ENCODE measurements at places on chromosomes 5 and 9.

GRCh38 chr5:121945261-121945660, 16.5 kb upstream of the SRFBP1 start:
- no peak for DNase-seq

DNA sequence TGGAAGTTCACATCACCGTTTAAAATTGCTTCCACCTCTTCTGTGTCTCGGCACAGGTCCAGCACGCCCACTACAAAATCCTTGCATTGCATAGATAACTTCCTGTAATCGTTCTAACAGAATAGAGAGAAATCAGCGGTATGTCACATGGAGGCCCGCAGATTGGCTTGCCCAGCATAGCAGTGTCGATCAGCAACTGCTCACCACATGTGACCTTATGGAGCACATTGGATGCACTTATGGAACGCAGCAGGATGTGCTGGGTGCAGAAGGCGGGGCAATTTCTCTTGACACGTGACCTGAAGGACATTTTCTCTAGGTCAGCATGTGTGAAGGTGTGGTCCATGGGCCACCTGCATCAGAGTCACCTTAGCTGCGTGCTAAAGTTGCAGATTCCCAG, 49.7 kb downstream of the TRPC7 start:
- DNase-seq: no peak

DNA sequence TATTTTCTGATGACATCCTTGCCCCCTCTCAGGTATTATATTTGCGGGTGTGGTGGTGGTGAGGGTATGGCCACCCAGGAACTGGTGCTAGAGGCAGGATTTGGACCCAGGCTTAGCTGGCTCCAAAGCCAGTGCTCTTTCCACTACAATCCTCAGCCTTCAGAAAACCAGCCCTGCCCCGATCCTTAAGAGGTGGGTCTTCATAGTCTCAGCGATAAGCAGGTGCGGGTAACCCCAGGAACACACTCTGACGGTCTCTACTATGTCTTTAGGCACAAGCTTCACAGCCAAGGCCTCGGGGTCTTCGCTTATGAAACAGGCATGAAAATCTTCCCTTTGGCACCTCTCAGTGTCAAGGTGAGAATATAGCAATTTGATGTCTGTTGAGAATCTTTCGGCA, 169.3 kb downstream of the FGF18 start:
- no peak for DNase-seq

- no peak for DNase-seq
These were observed 404 bp upstream of the AFAP1L1 start for GRCh38 chr5:149271195-149271715.

GRCh38 chr9:134623258-134624066, 18.1 kb upstream of the COL5A1 start:
- DNase-seq: no peak

DNA sequence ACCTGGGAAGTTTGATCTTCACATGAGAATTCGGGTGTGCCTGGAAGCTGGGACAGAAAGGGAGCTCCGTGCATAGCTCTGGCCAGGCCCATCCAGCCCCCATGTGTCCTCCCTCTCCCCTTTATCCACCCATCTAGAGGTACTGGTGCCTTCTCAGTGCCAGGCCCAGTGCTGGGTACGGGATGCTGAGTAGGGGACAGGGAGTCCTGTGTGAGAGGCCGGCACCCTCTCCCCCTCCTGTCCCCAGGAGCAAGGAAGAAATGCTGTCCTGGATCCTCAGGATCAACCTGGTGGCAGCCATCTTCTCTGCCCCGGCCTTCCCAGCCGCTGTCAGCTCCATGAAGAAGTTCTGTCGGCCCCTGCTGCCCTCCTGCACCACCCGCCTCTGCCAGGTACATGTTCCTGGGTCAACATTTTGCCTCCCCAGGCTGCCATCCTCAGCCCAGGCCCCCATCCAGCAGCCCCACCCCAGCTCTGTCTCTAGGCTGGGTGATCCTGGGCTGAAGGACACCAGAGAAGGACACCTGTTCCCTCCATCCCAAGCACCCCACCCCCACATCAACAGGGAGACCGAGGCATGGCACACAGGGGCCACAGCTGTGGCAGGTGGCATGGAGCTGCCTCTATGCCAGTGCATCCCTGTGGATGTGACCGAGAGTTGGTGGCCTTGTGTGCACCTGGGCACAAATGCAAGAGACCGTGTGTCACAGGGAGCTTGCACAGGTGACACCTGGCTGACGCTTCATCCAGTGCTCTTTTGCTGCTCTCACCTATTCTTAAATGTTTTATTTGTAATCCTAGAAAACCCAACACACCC, 43.0 kb downstream of the PSD2 start:
- no peak for DNase-seq

- DNase-seq: no peak
These were observed 186.2 kb downstream of the ACER2 start for GRCh38 chr9:19595003-19595402.

- no peak for DNase-seq
These were observed 48.4 kb downstream of the STX17 start for GRCh38 chr9:99954819-99955218.

DNA sequence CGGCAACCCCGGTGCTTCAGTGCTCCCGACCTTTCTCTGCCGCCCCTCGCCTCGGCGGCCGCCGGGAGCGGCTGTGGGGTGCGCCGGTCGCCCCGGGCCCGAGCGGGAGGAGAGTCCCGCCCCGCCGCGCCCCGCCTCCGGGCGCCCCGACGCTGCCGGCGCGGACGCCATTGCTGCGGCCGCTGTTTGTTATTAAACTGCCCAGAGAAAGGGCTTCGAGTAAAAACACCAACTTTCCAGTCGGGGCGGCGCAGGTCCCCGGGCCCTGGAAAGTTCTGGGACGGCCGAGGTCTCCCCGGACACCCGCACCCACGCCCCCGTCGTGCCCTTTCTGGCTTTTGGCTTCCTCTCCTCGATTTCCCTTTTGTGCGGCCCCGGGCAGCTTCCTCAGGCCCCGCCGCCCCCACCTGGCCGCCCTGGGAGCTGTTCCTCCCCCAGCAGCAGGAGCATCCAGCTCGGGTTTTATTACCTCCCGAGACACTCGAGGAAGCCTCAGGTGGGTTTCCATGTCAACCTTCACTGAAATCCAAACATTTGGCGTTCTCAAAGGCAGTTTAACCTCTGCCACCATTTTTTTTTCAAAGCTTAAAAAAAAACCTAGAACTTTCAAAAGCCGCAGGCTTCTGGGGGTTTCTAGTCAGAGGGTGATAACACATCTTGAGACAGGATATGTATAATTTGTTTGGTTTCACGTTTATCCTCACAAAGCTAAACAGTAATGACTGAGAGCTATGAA, 334.4 kb downstream of the CWC27 start:
- DNase-seq: peak; percentile 31

- DNase-seq: no peak
These were observed 12.3 kb downstream of the CCNH start for GRCh38 chr5:87400305-87400899.

DNA sequence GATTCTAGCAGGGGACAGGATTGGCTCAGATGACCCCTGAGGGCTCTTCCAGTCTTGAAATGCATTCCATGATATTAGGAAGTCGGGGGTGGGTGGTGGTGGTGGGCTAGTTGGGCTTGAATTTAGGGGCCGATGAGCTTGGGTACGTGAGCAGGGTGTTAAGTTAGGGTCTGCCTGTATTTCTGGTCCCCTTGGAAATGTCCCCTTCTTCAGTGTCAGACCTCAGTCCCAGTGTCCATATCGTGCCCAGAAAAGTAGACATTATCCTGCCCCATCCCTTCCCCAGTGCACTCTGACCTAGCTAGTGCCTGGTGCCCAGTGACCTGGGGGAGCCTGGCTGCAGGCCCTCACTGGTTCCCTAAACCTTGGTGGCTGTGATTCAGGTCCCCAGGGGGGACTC, 2.9 kb upstream of the MYOZ3 start:
- DNase-seq: no peak

DNA sequence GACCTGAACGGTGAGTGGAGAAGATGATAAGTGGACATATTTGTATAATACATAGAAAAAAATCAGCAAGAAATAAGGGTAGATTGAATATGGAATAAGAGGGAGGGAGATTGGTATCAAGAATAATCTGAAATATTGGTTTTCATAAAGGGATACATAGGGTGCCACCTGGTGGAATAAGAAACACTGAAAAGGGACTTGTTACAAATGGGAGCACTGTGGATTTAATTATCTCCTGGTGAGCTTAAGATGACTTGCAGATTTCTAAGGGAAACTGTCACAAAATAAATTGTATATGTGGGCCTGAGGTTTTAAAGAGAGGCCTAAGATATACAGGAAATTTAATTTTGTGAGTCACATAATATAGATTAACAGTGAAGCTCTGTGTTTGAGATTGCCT, 1403.5 kb upstream of the CDH18 start:
- no peak for DNase-seq

GRCh38 chr5:60993875-60994571, 49.0 kb downstream of the NDUFAF2 start:
- DNase-seq: no peak

DNA sequence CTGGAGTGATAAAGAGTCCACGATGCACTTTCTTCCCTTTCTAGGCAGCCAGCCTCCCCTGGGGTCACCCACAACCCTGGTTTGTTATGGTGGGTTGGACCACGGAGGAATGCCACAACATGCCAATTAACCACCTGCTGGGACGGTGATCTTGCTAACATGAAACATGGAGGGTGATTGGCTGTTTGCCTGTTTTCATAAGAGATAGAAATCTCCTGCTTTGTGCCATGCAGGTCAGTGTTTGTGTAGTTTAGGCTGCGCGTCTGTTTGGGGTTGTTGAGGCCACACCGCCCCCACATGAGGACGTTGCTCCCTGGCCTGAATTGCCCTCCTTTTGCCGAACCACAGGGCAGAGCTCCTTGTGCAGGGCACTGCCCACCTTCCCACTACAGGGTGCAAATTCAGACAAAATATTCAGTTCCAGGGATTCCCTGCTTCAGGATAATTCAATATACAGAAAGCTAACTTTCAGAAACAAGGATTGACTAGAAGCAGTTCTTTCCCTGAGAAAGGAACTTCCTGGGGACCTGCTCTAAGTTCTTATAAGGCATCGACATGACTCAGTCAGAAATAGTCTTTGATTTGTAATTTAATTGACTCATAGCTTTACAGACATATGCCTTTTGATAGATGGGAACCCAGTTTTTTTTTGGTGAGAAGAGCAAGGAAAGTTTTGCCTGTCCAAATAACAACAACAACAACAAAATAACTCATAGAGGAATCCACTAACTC, 427.6 kb downstream of the GADD45G start:
- no peak for DNase-seq

- no peak for DNase-seq
These were observed 70.8 kb downstream of the RAB24 start for GRCh38 chr5:177232761-177233160.

DNA sequence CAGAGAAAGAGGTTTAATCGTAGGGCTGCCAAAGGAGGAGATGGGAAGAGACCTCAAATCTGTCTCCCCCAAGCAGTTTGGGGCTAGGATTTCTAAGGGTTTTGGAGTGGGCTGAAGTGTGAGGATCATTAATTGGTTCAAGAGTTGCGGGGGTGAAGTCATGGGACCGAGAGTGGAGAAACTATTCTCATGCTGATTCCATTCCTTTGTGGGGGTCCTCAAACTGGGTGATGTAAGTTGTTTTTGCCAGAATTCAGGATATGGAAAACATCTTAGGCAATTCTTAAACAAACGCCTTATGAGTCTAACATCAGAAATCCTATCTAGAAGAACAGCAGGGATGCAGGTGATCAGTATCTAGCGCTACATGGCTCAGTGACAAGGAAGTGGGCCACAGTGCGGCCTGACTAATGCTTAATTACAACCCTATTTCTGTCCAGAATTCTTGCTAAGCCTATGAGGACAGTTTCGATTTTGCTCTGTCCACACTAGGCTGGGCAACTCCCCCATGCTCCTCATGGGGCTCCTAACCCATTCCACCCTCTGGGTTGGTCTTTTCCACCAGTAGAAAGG, 27.7 kb upstream of the TRIO start:
- DNase-seq: no peak

DNA sequence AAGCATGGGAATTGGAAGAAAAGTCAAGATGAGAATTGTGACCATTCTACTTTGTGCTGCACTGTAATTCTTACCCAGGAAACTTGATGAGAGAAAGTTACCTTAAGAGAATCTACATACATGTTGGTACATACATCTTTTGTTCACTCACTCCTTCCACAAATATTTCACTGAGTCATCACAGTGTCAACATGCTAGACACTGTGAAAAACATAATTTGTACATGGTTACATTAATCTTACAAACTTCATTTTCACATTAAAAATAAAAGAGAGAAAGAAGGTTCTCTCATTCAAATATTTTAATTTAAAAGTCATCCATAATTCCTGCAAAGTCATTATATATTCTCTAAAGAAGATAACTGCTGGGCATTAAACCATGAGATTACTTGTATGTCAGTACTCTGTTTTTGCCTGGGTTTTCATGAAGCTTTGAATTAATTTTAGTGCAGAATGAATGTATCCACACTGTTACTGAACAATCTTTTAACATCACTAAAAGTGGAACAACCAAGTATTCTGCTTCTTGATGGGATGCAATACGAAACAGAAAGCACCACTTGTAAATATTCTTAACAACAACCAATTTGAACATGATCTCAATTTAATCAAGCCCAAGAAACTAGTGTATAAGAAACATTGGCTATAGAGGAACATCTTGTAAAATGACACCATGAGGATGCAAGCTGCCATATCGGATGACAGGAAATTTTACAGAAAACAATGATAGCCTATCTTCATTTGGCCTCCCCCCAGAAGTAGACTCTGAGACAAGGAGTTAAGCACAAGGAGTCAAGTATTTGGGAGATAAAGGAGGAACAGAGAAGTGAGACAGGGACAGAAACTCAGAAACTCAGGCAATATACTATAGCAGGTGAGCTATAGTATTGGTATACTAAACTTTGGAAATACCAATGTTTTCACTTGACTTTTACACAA, 28.4 kb downstream of the ERP44 start:
- DNase-seq: no peak

DNA sequence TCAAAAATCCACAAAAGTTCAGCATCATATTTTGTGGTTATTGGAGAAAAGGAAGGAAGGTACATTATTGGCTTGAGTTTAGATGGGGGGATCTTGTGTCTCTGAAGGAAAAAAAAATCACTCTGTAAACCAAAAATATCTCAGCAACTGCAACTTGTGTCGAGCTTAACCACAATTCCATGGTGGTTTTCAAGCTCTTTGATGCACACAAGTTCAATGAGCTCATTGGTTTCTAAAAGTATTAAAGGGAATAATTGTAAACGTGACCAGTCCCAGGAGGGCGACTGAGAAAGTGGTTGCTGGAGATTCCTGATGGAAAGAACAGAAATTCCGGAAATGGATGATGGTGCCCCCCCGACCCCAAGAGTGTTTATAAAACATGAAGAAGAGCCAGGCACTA, 173.8 kb downstream of the PSAT1 start:
- no peak for DNase-seq

Data from activated CD4-positive, alpha-beta T cell treated with anti-CD3 and anti-CD28 coated beads for 1 hour (primary cell).